ENCODE measurements at places on chromosomes 5 and 9.

GRCh38 chr5:146880966-146881365 lies 2.4 kb upstream of the PPP2R2B start:
- DNase-seq = no peak

DNA sequence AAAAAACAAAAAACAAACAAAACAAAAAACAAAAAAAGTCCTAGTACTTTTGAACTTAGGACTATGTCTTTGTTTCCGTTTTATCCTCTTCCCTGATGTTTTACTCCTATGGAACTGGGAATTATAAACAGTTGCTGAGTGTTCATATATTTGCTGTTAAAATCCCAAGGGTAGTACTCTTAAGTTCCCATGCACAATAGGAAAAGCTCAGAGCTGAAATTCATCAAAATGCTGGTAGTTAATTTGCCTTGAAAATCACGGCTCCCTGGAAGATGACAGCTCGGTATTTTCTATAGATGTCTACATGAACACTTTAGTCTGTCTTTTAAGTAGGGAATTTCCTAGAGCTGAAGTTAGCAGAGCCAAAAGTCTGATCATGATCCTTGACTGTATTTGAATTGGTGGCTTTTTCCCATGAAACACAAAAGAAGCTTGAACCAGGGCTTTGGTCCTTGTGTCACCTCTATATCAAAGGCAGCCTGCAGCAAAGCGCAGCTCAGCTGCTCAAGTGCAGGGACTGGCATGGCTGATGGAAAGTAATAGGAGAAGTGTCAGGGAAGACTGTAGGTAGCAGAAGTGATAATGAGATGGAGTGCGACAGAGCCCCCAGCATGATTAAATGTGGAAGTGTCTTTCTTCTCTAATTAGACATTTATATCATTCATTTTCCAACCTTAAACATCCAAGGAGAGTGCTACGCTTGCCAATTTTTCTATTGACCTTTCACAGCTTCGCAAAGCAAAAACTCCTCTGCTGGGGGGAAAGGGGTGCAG lies 310.9 kb downstream of the TRIM36 start:
- DNase-seq = no peak

GRCh38 chr5:60287174-60287771 lies 393.7 kb upstream of the PDE4D start:
- DNase-seq = peak; percentile 67

DNA sequence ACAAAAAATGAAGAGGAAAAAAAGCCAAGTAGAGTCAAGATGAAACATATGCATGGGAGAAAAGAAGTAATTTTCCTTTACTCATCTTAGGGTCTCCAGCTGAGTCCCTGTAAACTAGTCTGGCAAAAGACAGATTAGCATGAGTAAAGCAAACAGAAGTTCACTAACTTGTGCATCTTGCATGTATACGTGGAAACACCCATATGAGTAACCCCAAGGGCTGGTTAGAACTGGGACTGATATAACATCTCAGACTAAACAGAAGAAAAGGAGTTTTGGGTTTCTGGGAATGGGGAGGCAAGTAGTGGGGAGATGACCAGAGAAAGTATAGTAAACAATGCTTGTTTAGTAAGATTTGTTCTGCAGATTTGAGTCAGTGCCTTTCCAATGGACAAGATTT lies 20.1 kb upstream of the GLDC start:
- no peak for DNase-seq

DNA sequence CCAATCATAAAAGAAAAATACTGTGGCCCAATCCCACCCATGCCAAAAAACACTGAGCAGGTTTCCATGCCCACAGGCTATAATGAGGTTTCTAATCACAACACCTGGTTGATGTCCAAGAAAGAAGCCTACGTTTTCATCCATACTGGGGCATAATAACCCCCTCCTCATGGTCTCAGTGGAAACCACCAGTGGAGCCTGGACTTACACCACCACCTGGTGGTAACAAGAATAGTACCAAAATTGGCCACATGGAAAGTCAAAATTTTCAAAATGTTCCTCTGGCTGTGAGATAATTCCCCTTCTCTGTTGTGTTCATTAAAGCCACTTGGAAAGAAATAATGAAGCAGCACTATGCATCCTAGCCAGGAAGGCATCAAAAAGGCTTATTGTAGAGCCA lies 687.3 kb upstream of the ST8SIA4 start:
- no peak for DNase-seq

Measured in fibroblast of pulmonary artery (primary cell).